ENCODE measurements at places on chromosomes 7 and 10.

DNA sequence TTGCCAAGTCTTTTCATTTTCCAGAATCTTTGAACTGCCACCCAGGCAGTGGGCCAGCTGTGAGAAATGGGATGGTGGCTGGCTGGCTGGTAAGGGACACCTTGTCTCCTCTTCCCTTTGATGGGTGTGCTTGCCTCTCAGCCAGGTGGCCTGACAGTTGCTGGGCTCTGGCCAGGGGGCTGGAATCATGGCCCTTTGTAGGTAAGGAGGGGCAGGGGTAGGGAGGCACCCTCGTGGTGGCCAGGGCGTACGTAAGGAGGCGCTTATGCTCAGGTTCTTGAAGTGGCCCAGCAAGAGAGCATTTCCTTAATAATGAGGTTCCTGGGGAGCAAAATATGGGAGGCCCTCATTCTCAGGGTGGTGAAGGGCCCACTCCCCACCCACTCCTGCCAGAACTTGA, 33.0 kb upstream of the GOLGA7B start:
- no peak for DNase-seq

DNA sequence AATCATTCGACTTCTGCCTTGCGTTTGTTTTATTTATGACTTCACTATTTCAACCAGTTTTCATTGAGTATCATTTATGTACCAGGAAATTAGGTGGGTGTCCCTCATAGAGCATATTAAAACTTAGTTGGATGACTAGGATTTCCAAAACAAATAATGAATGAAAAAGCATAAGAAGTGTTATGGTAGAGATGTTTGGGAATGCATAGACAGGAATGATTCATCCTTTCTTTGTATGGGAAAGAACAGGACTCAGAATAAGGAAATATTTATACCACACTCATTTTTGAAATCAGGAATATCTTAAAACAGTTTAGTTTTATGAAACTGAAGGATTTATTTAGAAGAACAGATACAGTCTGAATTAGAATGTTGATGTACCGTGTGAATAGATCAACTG, 315.7 kb downstream of the EXOC4 start:
- DNase-seq: peak; percentile 75

GRCh38 chr7:134058980-134059379, 68.2 kb upstream of the LRGUK start:
- DNase-seq: peak; percentile 8

DNA sequence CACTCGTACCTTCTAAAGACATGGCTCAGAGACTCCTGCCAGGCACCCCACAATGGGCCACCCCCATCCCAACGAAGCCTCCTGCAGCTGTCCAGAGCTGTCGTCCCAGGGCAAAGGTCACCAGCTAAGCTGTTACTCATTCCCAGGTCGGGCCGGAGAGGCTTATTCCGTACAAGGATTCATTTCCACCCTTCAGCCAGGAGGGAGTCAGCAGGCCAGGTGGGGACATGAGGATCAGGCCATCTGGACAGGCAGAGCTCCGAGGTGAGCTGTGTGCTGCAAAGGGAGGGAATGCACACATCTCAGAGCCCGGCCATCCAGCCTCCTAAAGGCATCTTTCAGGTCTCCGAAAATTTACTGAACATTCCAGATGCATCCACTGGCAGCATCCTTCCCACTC, 63.9 kb upstream of the NANOS1 start:
- DNase-seq: no peak

DNA sequence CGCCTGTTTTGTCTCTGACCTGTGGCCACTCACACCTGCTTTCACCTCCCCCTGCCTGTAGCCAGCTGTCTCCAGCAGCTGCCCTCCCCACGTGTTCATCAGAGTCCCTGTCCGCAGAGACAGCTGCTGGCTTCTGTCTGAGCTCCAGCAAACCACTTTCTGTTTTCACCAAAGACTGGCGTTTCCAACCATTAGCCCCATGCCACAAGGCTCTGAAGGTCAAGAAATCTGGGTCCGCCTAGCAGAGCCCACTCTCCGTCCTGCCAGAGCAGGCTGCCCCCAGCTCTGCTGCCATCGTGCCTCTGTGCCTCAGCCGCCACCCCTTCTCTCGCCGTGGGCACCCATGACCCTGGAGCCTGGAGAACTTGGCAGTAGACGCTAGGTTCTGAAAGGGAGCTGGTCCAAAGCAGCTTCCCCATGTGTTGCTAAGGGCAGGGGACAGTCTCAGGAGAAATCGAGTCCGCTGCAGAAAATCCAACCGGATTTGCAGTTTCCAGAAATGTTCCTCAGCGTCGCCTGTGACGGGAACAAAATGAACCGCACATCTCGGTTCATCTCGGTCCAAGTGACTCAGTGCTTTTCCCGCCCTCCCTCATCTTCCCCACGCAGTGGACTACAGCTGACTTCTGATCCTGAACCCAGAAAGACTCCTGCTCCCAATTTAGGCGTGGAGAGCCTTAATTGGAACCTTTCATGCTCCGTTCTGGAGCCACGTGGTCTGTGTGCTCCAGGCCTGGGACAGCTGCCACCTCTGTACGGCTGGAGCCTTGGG, 28.0 kb downstream of the TMEM120A start:
- DNase-seq: no peak

- DNase-seq: no peak
Measured at GRCh38 chr7:157439149-157439548, 102.3 kb downstream of the DNAJB6 start.

DNA sequence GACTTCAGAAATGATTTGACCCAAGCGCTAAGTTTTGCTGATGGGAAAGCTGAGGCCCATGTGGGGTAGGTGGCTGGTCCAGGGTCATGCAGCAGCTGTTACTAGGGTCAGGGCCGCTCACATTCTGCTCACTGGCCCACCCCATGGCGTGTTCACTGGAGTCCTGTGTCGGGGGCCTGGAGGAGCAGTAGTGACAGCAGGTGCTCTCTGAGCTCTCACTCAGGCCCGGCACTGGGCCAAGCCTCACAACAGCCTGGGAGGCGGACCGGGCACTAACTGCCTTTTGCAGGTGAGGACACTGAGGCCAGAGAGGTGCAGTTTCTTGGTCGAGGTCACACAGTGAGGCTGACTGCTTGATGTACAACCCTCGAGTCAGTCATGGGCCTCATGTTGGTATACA, 82.7 kb downstream of the GLRX3 start:
- DNase-seq: no peak

DNA sequence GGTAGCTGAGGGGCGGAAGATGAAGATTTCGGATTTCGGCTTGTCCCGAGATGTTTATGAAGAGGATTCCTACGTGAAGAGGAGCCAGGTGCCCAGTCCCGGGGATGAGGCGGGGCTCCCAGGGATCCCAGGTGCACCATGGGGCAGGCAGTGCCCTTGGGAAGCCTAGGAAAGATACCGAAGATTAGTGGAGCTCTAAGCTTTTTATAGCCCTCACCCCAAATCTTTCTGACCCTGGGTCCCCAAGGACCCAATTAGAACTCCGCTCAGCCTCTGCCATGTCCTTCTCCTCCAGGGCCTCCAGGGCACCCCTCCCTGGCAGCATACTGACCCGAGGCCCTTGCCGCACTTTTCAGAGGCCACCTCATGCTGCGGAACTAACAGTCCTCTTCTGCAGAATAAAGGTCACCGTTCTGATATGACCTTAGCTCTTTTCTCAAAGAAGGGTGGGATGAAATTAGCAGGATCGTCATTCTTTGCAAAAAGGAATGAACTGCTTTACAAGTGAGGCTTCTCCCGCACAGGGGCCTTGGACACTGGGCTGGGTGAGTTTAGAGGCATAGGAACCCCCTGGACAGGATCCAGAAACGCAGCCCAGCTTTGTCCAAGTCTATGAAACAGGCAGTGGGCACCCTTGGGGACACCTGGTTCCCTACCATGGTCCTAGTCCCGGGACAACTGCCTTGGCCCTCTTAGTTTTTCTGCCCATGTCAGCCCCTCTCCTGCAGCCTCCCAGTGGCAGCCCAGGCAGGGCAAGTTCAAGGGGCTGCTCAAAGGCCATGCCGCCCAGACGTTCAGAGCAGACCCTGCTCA, 17.9 kb upstream of the CSGALNACT2 start:
- no peak for DNase-seq

- no peak for DNase-seq
Measured at GRCh38 chr7:132544999-132545398, 31.3 kb downstream of the PLXNA4 start.

GRCh38 chr10:61452655-61453641, at the start of gene TMEM26:
Gene TMEM26 (minus strand): TSS chr10:61453381. CDS start chr10:61453081, 300 bp downstream.
- peak; percentile 29 for DNase-seq

Measured in fibroblast of skin of back (primary cell).